Glomerular endothelial cell (primary cell): ENCODE measurements at places on chromosomes 2 and 18. TPM values are rescaled to one million over a fixed set of nuclear protein-coding genes. Genes with fewer than 3 reads are reported as not detected.

DNA sequence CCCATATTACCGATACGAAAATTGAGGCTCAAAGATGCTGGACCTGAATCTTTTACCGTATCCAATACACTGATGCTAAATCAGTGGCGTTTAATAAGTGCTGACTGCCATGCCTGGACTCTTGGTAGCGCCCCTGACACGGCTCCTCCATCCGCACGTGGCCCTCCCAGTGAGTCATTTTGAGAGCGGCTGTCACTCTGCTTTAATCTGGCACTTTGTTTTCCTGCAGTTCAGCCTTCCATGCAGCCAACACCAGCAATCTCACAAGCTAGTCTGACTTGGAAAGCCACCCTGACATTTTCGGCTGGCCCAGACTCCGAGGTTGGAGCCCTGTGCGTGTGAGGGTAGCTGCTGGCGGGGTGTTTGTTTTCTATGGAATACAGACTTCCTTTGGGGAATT, 155.1 kb upstream of the LMAN1 start:
- no peak for DNase-seq

GRCh38 chr2:29262681-29263260, 147.6 kb downstream of the CLIP4 start:
- no peak for DNase-seq

GRCh38 chr2:197932374-197932773, 128.0 kb downstream of the PLCL1 start:
- no peak for DNase-seq

DNA sequence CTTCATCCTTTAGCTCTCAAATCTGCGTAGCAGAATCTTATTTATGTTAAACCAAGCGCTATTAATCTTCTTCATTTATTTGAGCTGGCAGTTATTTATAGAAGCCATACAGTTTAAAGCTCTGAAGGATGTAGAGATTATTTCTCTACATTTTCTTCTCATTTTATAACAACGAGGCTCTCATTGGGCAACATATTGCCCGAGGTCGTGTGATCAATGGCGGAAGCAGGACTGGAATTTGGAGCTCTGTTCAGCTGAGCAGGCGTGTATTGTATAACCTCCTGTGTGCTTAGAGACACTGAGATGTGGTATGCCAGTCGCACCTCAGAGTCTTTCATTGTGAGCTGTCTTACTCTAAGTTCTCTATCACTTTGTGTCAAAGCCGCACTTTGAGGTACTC, 17.5 kb upstream of the DRC1 start:
- no peak for DNase-seq

- no peak for DNase-seq
These were observed 40.5 kb downstream of the AQP12A start for GRCh38 chr2:240732184-240732583.

- no peak for DNase-seq
These were observed 87.4 kb downstream of the COL6A3 start for GRCh38 chr2:237326266-237327171.

- DNase-seq: no peak
These were observed 504.2 kb downstream of the EIPR1 start for GRCh38 chr2:2873450-2873811.

DNA sequence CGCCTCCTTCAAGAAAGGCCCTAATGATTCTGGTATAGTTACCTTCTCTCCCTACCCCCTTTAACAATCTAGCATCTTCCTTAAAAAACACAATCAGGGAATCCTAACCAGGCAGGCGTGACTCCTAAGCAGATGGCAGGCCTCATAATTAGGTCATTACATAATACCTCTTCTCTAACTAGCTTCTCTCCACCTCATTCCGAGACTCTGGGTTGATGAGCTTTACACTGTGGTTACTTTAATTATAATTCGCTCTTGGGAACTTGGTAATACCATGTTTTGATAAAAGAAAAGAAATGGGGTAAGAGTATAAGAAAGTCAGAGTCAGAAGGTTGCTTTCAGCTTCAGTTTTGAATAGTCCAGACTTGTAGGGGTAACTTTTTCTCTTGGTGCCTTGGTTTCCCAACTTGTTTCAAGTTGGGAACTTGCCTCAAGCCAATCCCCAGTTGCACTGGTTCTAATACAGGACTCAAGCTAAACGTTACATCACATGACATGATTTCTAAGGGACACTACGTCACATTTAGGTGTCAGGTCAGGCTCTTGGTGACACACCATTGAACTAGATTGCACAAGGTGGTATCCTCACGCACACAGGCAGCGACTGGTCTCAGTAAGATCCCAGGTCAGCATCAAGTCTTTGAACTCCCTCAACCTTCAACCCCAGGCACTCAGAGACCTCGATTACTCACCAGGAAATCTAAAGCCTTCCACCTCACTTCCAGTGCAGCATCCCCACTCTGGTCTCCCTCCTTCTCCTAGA, 59.2 kb downstream of the AAK1 start:
- no peak for DNase-seq

DNA sequence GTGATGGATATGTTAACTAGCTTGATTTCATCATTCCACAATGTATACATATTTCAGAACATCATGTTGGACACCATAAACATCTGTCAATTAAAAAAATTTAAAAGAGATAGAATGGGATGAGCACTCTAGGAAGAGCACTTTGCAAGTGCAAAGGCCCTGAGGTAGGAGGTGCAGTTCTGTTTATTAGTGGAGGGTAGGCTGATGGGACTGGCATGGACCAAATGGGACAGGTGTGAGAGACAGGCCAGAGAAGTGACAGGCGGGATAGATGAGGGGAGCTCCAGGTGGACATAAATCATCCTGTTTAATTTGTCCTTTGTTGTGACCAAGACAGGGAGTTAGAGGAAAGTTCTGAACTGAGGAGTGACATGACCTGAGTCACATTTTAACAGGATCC, 477.9 kb downstream of the TSN start:
- no peak for DNase-seq

DNA sequence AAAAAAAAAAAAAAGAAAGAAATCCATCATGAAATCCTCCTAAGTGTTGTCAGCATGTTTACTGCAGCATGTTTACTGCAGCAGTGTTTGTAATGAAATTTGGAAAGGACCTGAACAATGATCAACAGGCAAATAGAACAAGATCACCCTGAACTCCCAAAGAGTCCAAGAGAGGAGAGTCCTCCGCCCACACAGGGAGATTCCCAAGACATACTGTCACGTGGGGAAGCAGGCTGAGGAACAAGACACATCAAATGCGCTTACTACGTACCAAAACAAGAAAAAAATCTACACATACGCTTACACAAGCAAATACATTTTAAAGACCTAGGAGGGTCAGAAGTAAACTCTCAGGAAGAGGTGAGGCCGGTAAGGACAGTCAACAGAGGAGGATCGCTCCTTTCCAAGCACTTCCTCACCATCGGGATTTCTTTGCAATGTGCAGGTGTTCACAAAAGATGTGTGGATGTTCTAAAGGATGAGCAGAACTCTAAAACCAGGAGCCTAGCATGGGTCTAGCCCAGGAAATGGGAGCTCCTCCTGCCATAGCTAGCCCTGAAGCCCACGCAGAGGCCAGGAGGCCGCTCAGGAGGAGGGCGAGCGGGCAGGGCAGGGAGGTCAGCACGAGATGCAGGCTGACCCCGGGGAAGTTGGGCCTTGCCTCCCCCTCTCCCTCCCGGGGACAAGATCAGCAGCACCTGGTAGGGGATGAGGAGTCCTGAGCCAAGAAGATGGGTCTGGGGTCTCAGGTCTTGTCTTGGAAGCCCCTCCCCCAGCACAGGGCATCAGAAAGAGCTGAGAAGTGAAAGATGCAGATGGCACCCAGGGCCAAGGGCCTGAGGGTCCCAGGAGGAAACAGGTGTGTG, 66.4 kb downstream of the ZNF516 start:
- DNase-seq: no peak

DNA sequence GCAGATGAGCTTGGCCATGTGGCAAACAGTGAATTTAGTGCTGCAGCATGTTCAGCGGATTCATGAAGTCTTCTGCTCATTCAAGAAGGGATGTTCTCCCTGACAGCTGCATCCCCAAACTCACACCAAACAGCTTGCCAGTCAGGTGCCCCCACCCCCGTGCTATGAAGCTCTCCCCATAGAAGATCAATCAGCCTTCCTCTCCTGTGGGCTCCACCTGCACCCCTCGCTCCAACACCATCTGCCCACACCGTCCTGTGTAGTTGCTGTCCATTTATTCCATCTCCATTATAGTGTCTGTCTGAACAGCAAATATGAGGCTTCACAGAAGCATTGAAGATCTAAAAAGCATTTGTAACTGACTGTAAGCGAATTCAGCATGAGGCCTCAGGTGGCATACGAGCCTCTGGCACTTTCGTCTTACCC, 218.9 kb downstream of the BCL2 start:
- DNase-seq: no peak

DNA sequence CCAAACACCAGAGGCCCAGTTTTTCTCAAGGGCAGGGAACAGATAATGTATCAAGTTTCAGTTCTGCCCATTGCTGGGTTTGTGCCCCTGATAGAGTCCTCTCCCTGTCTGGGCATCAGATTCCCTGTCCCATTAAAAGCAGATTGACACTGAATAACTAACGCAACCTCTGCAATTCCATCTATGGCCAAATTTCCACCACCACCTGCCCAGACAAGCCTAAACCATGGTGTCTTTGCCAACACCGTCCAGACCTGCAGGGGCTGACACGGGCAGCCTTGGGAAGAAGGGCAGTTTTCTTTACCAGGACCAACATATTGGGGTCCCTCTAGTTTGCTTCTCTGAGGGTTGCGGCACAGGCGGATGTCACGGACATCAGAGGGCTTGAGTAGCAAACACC, 26.4 kb upstream of the PAX8 start:
- DNase-seq: no peak

DNA sequence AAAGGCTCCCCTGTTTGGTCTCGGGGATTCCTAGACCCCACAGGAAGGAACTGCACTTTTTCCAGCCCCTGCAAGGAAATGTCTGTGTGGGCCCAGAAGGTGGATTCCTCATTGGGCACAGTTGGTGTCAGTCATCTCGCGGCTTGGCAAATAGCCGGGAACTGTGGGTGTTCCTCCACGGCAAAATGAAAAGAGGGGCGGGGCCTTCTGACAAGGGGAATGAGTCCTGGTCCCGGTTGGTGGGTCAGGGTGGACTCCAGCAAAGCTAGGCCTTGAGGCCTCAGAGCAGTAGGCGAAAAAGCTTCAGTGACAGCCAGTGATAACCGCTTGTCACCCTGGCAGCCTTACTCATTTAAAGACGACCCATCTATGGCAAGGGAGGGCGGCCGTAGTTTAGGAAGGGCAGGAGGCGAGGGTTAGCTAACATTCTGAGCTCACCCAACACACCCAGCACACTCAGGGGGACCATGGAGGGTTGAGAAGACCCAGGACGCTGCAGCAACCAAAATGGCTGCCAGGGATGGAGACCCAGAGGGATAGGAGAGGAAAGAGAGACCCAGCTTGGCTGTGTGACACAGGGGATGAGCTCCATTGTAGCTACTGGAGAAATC, 16.5 kb downstream of the SLC4A3 start:
- DNase-seq: no peak

- DNase-seq: no peak
These were observed 216.1 kb downstream of the ICOS start for GRCh38 chr2:204152616-204153015.

DNA sequence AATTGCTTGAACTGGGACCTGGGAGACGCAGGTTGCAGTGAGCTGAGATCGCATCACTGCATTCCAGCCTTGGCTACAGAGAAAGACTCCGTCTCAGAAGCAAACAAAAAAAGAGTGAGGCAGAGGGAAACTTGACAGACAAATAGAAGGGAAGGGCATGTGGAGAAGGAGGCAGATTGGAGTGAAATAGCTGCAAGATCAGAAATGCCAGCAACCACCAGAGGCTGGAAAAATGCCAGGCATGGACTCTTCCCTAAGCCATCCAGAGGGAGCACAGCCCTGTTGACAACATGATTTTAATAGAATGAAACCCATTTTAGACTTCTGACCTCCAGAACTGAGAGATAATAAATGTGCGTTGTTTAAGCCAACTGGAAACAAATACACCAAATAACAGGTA, 447.2 kb upstream of the SPHKAP start:
- no peak for DNase-seq

- DNase-seq: peak; percentile 80
These were observed 27.0 kb downstream of the TMEM200C start for GRCh38 chr18:5868218-5868854.

DNA sequence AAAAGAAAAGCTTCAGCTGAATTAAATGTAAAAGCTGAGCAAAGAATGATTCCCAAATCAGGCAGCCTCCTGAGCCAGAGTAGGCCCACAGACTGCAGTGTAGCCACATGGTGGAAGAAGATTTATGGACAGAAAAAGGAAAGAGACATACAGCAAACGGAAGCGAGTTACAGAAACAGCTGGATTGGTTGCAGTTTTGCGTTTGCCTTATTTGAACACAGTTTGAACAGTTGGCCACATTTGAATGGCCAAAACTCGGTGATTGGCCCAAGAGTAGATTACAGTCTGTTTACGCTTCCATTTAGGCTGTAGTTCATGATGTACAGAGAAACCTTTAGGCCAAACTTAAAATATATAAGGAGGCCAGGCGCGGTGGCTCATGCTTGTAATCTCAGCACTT, 35.1 kb downstream of the SH2D6 start:
- no peak for DNase-seq

DNA sequence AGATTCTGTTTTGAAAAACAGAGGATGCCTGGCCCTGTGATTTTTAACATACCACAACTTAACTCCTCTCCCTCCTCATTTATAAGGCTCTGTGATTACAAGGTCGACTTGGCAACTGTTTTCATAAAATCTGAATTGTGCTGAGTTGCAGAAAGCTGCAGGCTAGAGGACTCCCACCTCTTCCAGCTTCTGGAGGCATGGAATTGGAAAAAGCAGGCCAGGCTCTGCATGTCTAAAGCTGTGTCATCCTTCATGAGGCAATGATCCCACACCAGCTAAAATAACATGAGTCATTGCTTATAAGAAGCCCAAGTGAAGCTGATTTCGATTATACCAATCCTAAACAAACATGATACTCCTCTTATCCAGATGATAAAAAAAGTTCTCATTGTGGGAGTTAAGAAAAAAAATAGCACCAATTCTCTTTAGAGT, 11.7 kb downstream of the ARHGAP28 start:
- no peak for DNase-seq

GRCh38 chr2:111946294-111947114, 48.1 kb downstream of the MERTK start:
- no peak for DNase-seq

- DNase-seq: no peak
These were observed 207.4 kb downstream of the TCF4 start for GRCh38 chr18:55380589-55380988.

DNA sequence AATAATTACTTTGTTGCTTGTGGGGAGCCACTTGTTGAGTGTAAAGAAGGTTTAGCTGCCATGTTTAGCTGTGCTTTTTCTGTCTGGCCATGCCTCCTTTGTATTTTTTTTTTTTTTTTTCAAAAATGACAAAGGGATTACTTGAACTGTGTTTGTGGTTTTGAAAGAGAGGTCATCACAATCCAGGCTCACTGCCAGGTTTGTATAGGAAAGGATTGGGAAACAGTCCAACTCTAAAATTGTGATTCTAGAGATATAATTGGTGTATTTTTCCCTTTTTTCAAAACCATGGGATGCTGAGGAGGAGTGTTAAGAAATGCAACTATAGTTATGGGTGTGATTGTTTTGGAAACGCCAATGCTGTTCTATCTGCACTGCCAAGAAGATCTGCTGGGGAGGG, 4.3 kb downstream of the ITPRIPL1 start:
- no peak for DNase-seq

GRCh38 chr2:144323946-144324345, 196.0 kb downstream of the ZEB2 start:
- no peak for DNase-seq

The SEH1L gene
- total RNA-seq: 22.5 and 25.3 TPM in 2 replicates

The ACVR1C gene
- total RNA-seq: 0.06 and 0.15 TPM in 2 replicates

The CDKL4 gene
- not detected in 2 replicates for total RNA-seq

The PSME4 gene
- 37.2 and 49.1 TPM in 2 replicates for total RNA-seq

The RAX gene
- not detected in 2 replicates for total RNA-seq

The SLC39A10 gene
- total RNA-seq: 45.3 and 50.7 TPM in 2 replicates

The PPM1G gene
- total RNA-seq: 91.9 and 98.8 TPM in 2 replicates

The AMER3 gene
- not detected in 2 replicates for total RNA-seq

The ABCA12 gene
- total RNA-seq: 0.12 and 0.29 TPM in 2 replicates
